Activated T-helper 1 cell treated with anti-CD3 and anti-CD28 coated beads, Interleukin-2, amount 50 U/mL, for 16 hours (primary cell): ENCODE measurements at places on chromosomes 4 and X.

DNA sequence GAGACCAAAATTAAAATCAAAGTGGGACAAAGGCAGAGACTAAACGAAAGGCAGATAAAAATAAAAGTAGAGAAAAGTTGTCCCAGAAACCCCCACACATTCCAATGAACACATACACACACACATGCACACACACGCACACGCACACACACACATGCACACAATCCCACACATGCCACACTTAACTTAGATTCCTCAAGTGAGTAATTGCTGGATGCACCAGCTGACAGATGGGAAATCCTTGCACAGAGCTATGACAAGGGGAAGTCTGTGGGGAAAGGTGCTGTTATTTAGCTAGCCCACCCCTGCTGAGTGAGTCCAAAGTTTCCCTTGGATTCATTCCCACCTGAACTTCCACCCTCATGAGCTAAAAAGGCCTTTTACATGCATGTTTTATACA is 233.9 kb downstream of the RAB28 start:
- no peak for DNase-seq

GRCh38 chr4:82594456-82594855 is 32.7 kb upstream of the TMEM150C start:
- DNase-seq: no peak

- DNase-seq: no peak
These were observed 7.9 kb downstream of the LRPAP1 start for GRCh38 chr4:3524349-3524748.

DNA sequence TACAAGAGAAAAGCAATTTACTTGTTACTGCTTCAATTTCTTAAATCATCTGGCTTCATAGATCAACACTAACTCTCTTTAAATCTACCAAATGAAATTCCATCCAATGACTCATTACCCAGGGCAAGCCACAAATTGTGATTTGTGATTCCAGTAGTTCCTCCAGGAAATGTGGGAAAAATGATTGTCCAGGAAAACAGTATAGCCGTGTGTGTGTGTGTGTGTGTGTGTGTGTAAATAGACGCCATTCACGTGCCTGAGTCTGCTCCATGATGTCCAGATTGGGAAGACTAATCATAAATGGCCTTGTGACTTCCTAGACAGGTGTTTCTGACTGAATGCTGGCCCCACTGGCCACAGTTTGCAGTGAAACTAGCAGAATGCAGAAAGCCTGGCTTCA is 121.3 kb downstream of the HS6ST2 start:
- DNase-seq: no peak

DNA sequence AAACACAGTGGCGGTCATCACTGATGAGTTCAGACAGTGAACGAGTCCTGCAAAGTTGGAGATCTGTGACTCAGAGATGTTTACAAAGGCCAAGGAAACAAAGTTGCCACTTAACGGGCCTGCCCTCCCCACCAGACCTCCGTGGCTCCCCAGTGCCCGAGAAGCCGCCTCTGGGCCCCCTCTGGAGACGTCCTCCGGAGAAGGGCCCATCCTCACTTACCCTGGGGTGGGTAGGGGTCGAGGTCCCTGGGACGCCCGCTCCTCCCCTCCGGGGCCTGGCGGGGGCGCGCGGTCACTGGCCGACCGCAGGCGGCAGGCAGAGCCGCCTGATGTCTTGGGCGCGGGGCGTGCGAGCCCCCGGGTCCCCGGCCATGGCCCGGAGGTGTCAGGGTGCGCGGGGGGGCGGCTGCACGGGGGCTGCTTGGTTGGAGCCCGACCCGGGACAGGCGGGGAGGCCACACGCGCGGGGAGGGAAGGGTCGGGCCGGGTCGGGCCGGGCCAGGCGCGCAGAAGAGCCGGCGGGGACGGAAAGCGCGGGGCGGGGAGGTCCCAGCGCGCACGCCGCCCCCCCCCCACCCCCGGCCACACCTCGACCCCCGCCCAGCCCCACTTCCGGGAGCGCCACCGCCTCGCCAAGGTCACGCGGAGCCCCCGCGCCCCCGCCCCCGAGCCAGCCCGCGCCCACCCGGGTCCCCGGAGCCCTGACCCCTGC is 529 bp downstream of the DHRSX start:
- no peak for DNase-seq

- no peak for DNase-seq
These were observed 140.9 kb downstream of the NWD2 start for GRCh38 chr4:37385424-37385823.

- DNase-seq: no peak
These were observed 8.7 kb upstream of the SHOX start for GRCh38 chrX:621705-622503.

DNA sequence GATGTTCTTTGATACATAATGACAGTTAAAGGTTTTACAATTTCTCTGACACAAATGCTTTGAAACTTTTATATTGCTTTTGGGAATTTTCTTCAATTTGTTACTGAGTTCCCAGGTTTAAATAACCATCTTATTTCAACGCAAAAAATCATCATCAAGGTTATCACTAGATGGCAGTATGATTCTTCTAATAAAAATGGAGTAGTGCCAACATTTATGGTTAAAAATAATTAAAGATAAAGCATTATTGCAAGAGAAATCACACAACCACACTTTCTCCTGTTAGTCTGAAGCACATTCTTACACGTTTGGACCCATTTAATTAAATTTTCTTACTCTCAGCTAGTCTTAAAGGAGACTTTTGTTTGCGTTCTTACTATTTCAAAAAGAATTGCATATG is 611.3 kb upstream of the CPXCR1 start:
- DNase-seq: no peak

DNA sequence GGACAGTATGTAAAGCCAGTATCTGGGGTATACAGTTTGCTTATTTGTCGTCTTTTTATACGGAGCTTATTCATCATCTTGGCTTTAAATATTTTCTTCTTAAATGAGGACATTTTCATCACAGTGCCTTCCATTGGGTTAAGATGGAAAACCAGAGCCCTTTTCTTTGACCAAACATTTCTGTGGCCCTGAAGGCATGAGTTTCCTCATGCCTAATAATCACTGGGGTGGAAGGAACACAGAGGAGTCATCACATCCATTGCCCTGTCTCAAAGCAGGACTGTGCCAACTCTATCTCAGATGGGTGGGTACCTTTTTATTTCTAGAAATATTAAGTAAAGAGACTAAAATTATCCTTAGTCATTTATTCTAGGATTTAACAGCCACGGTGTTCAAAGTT is 40.0 kb downstream of the CHRDL1 start:
- no peak for DNase-seq

- DNase-seq: no peak
These were observed 10.2 kb upstream of the LONRF3 start for GRCh38 chrX:118964252-118964651.

DNA sequence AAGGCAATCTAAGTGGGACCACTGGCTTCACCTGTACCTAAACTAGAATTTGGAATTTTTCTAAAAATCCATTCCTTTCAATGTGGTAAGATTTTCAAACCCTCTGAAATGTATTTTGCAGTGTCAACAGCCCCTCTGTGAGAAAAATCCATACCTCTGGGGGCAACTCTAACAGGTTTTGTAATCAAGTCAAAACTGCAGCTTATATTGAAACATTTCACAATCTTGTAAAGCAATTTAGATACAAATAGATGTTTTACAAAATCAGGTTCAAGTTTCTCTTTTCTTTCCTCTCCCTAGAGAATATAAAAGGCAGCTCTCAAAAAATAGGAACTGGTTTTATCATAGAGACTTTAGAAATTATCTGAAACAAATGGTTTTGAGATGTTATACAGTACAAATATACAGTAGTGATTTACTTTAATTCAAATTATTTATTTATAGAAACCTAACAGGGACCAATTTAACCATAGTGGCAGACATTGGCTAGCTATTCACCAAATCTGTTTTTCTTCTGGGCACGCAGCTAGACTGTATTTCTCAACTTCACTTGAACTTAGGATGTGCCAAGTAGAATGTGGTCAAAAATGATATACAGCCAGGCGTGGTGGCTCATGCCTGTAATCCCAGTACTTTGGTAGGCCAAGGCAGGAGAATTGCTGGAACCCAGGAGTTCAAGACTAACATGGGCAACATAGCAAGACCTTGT is 36.3 kb upstream of the SPINK2 start:
- DNase-seq: no peak

DNA sequence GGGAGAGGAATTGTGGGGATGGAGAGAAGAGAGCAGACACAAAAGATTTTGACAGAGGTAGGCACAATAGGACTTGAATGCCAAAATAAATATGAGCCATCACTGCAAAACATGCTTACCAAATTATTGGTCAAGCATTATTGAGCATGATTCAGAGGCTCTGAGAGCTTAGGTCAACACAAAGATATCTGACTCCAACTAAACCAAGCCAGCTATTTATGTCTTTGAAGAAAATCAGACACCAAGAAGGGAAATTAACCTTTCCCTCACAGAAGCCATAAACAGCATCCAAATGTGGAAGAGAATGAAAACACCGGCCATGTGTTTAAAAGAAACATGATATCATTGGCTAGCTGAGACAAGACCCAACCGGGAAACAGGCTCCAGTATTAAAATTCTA is 323.2 kb downstream of the RAB28 start:
- DNase-seq: no peak

GRCh38 chrX:99887918-99888317 is 522.2 kb downstream of the PCDH19 start:
- DNase-seq: no peak

DNA sequence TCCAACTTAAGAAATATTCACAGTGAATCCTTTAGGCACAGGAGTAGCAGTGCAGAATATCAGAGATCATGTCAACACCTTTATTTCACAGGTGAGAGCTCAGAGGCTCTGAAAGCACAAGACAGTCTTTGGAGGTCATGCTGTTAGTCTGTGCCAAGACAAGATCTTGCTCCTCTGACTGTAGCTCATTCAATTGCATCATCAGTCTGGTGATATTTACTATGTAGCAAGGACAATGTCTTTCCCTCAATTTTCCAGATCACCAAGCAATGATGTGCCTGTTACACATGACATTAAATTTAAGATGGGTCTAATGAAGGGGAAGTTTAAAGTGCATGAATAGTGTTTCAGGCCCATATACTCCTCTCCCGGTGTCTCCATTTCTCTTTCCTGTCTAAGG is 277.5 kb downstream of the IL15 start:
- no peak for DNase-seq
